Aorta (tissue), 5 donors: ENCODE measurements at places on chromosomes 1 and 21. TPM values are rescaled to one million over a fixed set of nuclear protein-coding genes. Genes with fewer than 3 reads are reported as not detected.

Gene OSCP1
- 8.6 TPM for total RNA-seq

Gene FCGR2B
- 68.6 TPM for total RNA-seq

Gene TAS1R1
- total RNA-seq, result not detected

DNA sequence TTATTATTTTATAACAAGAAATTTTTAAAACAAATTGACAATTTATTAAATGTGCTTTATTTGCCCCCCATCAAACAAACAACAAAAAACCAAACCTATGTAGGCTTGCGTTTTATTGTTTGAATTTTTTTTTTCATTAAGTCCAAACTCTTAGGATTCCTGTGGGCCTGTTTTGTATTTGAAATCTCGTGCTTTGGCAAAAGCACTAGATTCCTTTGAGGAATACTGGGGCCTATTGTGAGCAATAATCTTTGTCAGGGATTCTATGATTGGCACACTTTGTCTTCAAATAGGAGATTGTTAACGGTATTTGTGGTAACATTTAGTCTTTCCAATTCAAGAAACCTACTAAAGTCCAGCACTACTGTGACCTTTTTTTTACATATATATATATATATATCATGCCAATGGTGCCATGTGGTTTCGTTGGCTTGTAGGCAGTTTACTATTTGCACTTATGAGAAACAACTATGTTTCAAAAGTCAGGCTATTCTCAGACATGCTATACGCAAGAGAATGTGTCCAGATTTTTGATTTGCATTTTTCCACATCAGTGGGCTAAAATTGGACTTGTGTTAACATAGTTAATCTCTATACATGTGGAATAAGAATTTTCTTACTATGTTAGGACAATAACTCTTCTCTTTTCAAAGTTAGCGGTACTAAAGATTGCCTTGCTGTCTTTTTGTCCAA is 70.4 kb upstream of the GREM2 start:
- H3K4me3 ChIP-seq, result no peak overlapping the region
- H3K27ac ChIP-seq, result no peak overlapping the region
- no peaks in the 10 kb centered on the region for H3K4me1 ChIP-seq
- no peak for DNase-seq

GRCh38 chr1:175919001-175919400 is 175.6 kb upstream of the TNR start:
- peaks cover 3% of the 10 kb centered on the region for H3K36me3 ChIP-seq
- DNase-seq, result no peak
- H3K27ac ChIP-seq, result no peak overlapping the region
- H3K4me3 ChIP-seq, result no peak overlapping the region
- no peaks in the 10 kb centered on the region for H3K4me1 ChIP-seq
- no peaks in the 10 kb centered on the region for H3K27me3 ChIP-seq

- no peak overlapping the region for H3K27ac ChIP-seq
- no peak for DNase-seq
- H3K36me3 ChIP-seq, result no peaks in the 10 kb centered on the region
- H3K4me3 ChIP-seq, result no peak overlapping the region
Measured at GRCh38 chr1:37622131-37622530, 12.6 kb downstream of the RSPO1 start.

Gene IKBKE
- total RNA-seq, result 5.9 TPM

Gene MSH4
- total RNA-seq, result 0.72 TPM

GRCh38 chr1:15950302-15950701 is 25.6 kb downstream of the ZBTB17 start:
- no peaks in the 10 kb centered on the region for H3K4me1 ChIP-seq
- no peak overlapping the region for H3K4me3 ChIP-seq
- no peak for DNase-seq
- no peaks in the 10 kb centered on the region for H3K27me3 ChIP-seq
- H3K36me3 ChIP-seq, result peaks cover 2% of the 10 kb centered on the region

Gene MAP1LC3C
- 0.63 TPM for total RNA-seq

- no peak overlapping the region for H3K4me3 ChIP-seq
- H3K4me1 ChIP-seq, result peaks cover 8% of the 10 kb centered on the region
- no peaks in the 10 kb centered on the region for H3K36me3 ChIP-seq
Measured at GRCh38 chr1:39110325-39110851, 84.2 kb downstream of the NDUFS5 start.

Gene ZMPSTE24
- 51.1 TPM for total RNA-seq

Gene PDC
- not detected for total RNA-seq

- H3K27ac ChIP-seq, result no peak overlapping the region
- no peaks in the 10 kb centered on the region for H3K4me1 ChIP-seq
- H3K36me3 ChIP-seq, result no peaks in the 10 kb centered on the region
- H3K27me3 ChIP-seq, result no peaks in the 10 kb centered on the region
- no peak for DNase-seq
- no peak overlapping the region for H3K4me3 ChIP-seq
Measured at GRCh38 chr1:90046635-90047034, 51.7 kb downstream of the ZNF326 start.

- H3K36me3 ChIP-seq, result no peaks in the 10 kb centered on the region
- no peaks in the 10 kb centered on the region for H3K4me1 ChIP-seq
- H3K4me3 ChIP-seq, result no peak within 1 kb of the TSS
- peaks cover 2% of the 10 kb centered on the region for H3K27me3 ChIP-seq
- no peak within 1 kb of the TSS for H3K27ac ChIP-seq
- DNase-seq, result peak; percentile 55
Measured at GRCh38 chr1:11478571-11479374, at the start of gene DISP3. Gene DISP3 (plus strand): TSS chr1:11479155. CDS start chr1:11500993, 21,838 bp downstream.

DNA sequence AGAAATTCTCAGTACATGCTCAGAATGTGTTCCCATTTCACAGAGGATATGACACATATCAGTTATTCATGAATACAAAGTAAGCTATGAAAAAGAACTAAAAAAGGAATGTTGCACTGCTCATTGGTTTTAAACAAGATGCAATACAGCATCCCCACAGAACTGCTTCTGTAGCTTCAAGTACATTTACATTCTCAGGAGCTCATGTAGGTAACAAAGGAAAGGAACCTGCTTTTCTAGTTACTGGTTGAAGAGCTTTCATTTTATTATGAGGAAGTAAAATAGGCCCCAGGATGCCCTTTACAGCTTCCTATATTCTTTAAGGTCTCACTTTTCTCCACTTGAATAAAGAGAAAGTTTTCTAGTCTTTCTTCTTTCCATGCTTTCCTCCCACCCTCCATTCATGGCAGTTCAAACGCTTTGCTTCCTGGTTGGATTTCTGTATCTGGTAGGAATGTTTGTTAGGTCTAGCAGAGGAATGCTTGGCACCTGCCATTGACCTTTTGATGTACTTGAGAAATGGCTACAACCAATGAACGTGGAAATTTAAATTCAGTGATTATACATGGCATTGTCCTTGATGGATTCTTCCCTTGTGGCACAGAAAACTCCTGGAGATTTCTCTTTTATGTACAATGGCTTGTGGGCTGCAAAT is 27.1 kb upstream of the KCNK2 start:
- H3K36me3 ChIP-seq, result no peaks in the 10 kb centered on the region
- no peak overlapping the region for H3K4me3 ChIP-seq
- no peaks in the 10 kb centered on the region for H3K4me1 ChIP-seq
- no peaks in the 10 kb centered on the region for H3K27me3 ChIP-seq

DNA sequence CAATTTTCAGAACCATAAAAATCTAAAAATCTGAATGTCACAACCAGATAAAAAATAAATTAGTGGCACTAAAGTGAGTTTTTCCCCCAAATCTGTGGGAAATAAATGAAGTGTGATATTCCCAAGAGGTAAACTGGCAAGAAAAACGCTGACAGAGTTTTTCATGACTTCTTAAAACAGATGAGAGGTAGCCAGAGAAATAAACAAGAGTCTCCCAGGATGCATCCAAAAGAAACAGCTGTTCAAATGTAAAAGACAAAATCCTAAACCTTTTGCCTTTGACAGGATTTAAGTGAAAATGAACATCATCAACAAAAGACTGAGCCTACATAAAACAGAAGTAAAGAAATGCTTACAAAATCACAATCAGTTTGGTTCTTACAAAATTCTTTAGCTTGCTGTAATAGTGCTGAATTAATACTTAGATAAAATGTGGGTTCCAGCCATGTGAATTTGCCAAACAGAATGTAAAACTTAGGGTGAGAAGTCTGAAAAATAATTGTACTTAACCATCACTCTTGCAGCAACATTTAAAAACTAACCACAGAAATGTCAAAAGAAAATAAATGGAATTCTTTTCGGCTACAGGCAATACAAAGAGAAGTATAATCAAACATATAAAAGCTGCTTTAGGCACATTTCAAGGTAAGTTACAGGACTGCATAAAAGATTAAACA is 133.6 kb downstream of the EIF4G3 start:
- no peak overlapping the region for H3K27ac ChIP-seq
- no peak overlapping the region for H3K4me3 ChIP-seq
- no peaks in the 10 kb centered on the region for H3K36me3 ChIP-seq
- no peaks in the 10 kb centered on the region for H3K27me3 ChIP-seq

- peak overlapping the region; percentile 40 for H3K27ac ChIP-seq
- H3K4me1 ChIP-seq, result no peaks in the 10 kb centered on the region
- peaks cover 11% of the 10 kb centered on the region for H3K36me3 ChIP-seq
- H3K27me3 ChIP-seq, result no peaks in the 10 kb centered on the region
- H3K4me3 ChIP-seq, result no peak overlapping the region
Measured at GRCh38 chr1:149962736-149963135, 26.1 kb upstream of the MTMR11 start.

DNA sequence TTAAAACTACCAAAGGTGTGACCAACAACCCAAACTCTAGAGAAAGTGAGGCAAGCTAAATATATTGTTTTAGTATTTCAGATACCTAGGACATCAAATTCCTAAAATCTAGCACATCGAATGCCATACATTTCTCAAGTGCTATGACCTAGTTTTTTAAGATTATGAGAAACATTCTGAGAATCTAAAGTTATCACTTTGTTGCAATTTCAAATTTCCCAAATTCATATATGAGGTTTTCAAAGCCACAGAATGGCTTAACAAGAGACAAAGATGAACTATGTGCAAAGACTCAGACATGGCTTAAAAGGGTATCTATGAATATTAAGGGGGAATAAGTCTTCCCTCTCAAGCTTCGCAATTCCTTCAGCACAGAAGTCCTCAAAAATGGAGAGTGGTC is 6.8 kb downstream of the SCYL3 start:
- DNase-seq, result no peak
- no peaks in the 10 kb centered on the region for H3K27me3 ChIP-seq

Gene CYP4A22
- total RNA-seq, result 0.18 TPM

DNA sequence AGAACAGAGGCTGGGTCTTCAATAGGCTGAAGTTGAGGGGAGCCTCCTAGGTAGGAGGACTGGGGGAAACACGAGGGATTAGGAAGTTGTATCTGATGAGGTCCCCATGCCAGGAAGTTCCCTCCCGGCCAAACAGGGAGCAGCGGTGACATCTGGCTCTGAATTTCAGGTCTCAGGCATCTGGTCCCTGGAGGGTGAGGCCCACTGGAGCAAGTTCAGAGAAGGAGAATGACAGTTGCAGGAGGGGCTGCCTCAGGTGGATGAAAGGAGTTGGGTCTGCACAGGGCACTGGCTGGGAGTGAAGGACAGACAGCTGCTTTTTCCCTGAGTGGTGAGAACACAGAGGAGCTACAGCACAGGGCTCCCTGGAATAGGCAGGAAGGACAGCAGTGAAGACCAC is 9.1 kb downstream of the TMEM9 start:
- H3K4me3 ChIP-seq, result no peak overlapping the region
- peaks cover 5% of the 10 kb centered on the region for H3K36me3 ChIP-seq
- H3K4me1 ChIP-seq, result no peaks in the 10 kb centered on the region
- no peaks in the 10 kb centered on the region for H3K27me3 ChIP-seq

DNA sequence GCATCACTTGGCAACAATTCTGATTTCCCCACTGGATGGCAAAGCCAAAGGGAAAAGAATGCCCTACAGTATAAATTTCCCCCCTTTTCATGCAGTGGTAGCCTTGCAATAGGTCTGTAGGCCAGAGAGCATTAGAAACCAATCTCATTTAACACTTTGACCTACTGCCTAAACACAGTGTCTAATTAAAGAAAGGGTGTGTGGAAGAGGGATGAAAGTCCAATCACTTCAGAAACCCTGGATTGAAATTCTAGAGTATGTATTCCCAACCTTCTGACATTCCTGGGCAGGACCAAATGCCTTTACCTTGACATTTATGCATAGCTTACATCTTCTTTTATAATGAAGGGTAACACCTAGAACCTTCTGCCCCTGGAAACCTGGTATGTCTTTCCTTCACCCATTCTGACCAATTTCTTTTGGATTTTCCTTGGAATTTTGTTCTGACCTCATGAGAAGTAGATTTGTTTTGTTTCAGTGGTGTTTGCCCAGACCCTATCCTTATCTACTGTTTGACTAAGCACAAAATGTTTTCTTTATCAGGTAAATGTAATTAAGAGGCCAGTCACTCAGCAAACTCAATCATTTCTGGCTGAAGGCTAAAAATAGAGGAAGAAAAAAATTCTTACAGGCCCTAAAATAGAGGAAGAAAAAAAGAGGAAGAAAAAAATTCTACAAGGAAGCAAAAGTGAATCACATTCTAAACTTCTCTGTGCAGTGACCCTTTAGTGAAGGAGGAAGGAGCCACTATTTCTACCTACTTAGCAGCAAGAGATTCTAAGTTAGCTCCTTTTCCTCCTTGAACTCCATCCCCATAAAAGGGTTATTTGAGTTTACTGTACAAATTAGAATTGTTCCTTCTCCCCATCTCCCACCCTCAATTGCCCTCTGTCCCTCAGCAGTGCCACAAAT is 129.5 kb upstream of the DSCAM start:
- H3K4me3 ChIP-seq, result no peak overlapping the region
- no peak overlapping the region for H3K27ac ChIP-seq
- H3K36me3 ChIP-seq, result no peaks in the 10 kb centered on the region
- H3K27me3 ChIP-seq, result no peaks in the 10 kb centered on the region

Gene CHIA
- total RNA-seq, result not detected

Gene EPHB2
- 5.5 TPM for total RNA-seq

DNA sequence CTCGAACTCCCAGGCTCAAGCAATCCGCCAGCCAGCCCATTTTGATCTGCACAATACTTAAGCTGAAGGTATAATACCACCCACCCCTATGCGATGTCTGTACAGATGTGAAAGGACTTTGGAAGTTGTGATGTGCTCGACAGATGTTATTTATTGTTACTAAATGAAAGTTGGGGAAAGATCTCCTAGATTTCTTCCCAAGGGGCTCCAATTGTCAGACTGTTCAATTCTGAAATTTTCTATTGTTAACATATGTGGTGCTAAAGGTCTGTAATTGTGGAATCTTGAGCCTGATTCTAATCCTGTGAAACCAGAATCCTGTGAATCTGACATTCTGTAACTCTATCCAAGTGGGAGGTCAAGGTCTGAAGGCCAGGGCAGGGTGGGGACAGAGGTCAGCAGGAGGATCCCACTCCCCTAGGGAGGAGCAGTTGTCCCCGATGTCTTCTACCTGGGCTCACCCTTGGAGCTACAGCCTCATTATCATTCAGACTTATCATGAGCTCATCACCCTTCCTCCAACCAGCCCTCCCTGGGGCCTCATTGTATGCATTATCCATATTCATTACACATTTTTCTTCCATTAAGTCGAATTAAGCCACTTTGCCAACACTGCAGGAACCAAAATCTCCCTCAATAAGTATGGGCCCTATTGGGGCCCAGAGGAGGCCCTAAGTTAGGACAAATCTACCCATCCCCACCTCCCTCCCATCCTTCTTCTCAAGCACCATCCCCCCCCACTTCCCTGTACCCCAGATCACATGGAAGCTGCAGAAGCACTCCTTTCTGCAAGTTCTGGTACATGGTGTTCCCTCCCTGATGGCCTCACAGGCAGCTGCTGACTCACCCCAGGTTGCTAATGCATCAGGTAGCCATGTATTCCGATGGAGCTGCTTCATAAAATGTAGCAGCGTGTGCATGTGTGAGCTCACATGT is 32.3 kb downstream of the SHISAL2A start:
- H3K27me3 ChIP-seq, result no peaks in the 10 kb centered on the region
- H3K4me1 ChIP-seq, result no peaks in the 10 kb centered on the region
- H3K27ac ChIP-seq, result no peak overlapping the region
- H3K36me3 ChIP-seq, result no peaks in the 10 kb centered on the region
- no peak for DNase-seq

Gene TTLL10
- 0.15 TPM for total RNA-seq

- H3K4me3 ChIP-seq, result no peak overlapping the region
- no peaks in the 10 kb centered on the region for H3K27me3 ChIP-seq
- H3K36me3 ChIP-seq, result no peaks in the 10 kb centered on the region
Measured at GRCh38 chr1:110205591-110206155, 4.4 kb upstream of the KCNC4 start.

Gene ABL2
- 58.5 TPM for total RNA-seq

Gene SPRR2D
- not detected for total RNA-seq
